Lower lobe of right lung (tissue), 2 donors: ENCODE measurements at places on chromosomes 4 and X. TPM values are rescaled to one million over a fixed set of nuclear protein-coding genes. Genes with fewer than 3 reads are reported as not detected.

NAT8L gene
- 0.24 TPM for total RNA-seq

PROM1 gene
- 10.1 TPM for total RNA-seq

DNA sequence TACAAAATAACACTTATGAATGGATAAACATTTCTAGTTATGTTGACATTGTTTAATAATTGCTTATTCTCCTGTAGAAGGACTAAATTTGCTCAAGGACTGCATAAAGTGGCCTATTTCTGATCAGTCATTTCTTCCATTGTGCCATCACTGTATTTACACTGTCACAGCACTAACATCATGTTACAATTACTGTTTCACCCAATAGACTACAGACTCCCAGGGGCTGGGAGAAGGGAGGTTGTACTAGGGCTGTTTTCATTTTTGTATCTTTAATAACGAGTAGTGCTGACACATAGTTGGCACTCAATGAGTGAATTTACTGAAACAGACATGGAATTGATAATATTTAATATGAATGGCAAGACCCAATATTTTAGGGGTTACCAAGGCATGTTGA is 139.5 kb downstream of the SLC10A7 start:
- DNase-seq, result no peak

GRCh38 chr4:1549638-1550035 is 134.5 kb downstream of the FAM53A start:
- DNase-seq, result no peak

CDS1 gene
- 24.4 TPM for total RNA-seq

GPR34 gene
- 33.6 TPM for total RNA-seq

SULT1E1 gene
- 1.0 TPM for total RNA-seq

DNA sequence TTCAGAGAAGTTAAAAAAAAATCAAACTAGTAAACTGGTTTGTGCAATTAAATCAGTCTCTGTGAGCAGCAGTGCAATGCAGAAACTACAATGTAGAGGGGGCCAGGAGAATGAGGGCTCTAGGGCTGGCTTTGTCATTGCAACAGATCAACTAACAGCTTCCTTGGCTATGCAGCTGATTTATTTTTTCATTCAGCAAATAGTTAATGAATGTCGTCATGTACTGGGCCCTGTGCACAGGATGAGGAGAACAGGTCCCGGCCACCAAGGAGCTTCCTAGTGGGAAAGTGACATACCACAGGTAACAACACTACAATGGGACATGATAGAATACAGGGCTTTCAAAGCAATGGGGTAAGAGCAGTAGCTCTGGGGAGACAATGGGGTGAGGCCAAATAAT is 190.1 kb downstream of the NSUN7 start:
- DNase-seq, result no peak

ZNF157 gene
- total RNA-seq, result 0.21 TPM
